ENCODE measurements at places on chromosomes 12 and 14.

- DNase-seq, result no peak
Measured at GRCh38 chr14:64253672-64254071, 40.5 kb downstream of the ESR2 start.

DNA sequence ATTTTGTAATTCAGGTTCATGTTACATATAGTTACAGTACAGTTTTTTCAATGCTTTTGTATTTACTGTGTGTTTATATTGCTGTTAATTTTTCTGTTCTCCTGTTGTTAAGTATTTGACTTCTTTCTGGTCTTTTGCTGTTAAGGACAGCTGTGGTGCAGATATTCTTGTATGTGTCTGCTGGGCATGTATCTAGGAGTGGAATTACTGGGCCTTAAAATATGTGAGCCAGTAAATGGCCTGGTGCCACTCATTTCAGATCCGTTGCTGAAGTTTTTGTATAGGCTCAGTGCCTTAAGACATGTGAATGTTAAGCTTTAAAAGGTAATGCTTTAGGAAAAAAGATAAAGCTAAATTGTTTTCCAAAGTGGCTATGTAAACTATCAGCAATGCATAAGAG lies 87.3 kb downstream of the TTLL5 start:
- DNase-seq, result no peak

DNA sequence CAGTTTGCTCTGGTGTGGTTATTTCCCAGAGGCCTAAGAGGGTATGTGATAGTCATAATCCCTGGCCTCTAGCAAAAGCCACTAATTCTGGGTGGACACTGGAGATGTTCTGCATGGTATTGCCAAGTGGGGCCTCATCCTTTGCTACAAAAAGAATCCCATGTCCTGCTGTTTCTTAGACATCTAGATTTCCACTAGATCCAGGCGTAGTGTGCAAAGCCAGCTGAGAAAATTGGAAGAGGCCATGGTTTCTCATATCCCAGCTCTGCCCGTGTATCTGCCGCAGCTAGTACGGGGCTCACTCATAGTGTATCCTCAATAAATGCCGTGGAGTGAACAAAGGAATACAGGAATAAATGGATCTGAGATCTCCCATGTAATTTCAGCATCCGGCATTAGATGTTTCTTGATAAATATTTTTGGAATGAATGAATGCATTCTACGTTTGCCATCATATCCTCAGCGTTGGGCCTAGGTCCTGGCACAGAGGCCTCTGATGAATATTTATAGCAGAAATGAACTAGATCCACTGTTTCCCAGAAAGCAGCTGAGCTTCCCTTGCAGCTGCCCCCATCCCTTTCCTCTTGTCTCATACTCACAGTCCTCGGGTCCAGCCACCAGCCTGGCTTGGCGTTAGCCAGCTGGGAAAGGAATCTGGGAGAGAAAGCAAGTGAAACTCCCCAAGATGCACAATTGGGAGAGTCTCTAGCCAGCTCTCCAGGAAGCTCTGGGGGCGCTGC lies 76.3 kb upstream of the NOS1 start:
- peak; percentile 81 for DNase-seq

- DNase-seq, result no peak
Measured at GRCh38 chr14:105166571-105167302, 1.8 kb downstream of the JAG2 start.

DNA sequence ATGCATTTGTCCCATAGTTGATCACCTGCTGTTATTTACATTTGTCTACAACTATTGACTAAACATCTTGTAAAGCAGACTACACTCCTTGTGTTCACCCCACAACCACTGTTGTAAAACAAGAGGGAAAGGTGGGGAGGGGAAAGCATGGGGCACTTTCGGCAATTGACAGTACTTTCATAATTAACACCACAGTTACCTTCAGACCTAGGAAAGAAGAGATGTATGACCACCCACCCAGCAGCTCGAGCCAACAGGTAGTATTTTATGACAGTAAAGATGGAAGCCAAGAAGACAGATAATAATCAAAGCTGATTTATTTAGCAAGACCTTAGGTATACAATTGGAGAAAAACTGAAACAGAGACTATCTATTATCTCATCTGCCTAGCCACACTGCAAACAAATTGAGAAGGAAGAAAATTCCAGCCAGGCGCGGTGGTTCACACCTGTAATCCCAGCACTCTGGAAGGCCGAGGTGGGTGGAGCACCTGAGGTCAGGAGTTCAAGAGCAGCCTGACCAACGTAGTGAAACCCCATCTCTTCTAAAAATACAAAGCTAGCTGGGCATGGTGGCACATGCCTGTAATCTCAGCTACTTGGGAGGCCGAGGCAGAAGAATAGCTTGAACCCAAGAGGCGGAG lies 11.2 kb downstream of the HECTD4 start:
- DNase-seq, result no peak

GRCh38 chr12:131141514-131141913 lies 187.8 kb downstream of the ADGRD1 start:
- DNase-seq, result no peak

DNA sequence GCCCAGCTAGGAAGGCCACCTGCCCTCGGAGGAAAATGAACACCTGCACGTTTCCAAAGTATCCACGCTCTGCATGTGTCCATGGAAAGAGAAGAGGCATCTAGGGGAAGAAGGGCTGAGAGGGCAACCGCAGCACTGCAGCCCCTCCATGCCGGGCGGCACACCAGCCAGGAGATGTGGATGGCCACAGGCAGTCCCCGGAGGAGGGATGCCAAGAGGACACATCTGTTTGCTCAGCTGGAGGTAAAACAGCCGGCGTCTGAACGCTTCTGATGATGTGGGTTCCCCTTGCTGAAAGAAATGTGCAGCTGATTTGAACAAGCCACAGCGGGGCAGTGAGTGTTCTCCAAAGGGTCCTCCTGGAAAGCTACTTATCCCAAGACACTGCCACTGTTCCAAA lies 34.0 kb downstream of the CHGA start:
- DNase-seq, result no peak

DNA sequence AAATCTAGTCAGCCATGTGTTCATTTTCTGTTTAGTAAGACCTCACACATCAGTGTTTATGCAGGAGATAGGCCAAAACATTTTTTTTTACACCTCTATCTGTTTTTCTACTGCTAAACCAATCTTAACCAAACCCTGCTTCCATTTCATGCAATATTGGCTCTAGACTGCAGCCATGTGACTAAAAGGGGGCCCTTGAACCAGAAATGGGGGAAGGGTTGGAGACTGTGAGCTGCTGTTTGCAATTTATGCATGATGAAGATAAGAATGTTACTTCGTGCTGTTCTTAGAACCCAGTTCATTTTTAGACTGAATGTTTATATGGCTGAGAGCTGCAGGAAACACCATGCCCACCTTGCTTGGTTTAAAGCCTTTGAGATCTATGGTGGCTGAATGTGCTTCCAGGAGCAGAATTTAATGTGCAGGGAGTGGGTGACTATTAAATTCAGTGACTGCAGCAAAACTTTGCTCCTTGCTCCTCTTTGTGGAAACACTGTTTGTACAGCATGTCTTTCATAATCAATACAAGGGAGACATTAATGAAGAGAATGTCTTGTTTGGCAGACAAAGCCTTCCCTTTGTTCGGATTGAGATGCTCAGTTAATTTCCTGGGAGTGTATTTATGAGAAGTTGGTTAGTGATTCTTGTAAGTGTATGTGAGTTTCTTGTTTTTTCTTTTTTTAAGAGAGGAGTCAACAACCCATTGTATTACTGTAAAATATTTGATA lies 53.6 kb downstream of the CHST11 start:
- DNase-seq, result no peak

DNA sequence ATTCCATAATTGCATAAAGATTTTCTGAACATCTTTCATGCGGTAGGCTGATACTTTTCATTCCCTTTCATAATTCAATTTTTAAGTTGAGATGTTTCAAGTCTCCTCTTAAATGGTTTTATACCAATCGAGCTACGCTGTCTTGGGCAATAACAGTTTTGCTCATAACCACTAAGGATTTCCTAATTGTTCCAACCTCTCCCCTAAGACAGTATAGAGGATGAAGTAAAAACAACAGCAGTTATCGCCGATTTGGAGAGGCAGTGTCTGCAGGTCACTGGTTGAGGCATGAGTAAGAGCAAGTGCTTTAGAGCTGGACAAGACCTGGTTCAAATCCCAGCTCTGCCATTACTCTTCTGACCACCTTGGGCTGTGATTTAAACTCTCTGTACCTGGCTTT lies 6.9 kb upstream of the MED13L start:
- DNase-seq, result no peak

- DNase-seq, result no peak
Measured at GRCh38 chr12:14454098-14454907, 88.8 kb downstream of the ATF7IP start.

GRCh38 chr14:89543425-89543790 lies 126.4 kb upstream of the FOXN3 start:
- peak; percentile 33 for DNase-seq

DNA sequence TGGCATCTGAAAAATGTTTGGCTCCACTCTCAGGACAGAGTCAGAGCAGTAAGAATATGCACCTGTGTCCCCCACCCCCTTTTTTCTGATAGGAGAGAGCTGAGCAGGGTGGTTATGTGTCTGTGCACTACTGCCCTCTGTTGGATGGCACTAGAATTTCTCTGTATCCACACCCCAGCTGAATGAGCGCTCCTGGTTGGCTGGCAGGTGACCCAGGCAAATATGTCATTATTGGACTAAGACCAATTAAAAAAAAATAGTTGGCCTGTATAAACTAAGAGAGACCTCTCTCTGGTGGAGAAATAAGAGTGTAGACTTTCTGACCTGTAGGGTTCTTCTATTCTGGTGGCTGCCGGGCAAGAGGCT lies 107.0 kb downstream of the PTCSC3 start:
- DNase-seq, result peak; percentile 39

GRCh38 chr12:95882080-95882479 lies 23.3 kb downstream of the SNRPF start:
- DNase-seq, result no peak

DNA sequence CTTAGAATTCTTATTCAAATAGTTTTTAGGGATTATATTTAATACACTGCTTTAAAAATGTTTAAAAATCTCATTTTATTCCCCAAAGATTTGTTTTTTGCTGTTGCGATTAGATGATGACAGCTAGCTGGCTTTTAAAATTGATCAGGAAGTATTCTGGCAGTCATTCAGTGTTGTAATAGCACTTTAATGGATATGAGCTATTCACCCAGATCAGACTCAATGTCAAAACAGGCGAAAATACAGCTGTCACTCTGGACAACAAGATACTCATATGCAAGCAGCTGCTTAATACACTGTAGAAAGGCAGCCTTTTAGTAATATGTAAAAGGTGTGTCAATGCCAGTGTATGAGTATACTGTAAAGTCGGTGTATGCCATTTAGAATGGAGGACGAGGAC lies 91.7 kb downstream of the NPAS3 start:
- DNase-seq, result no peak

GRCh38 chr14:75860561-75861160 lies 121.1 kb downstream of the TGFB3 start:
- no peak for DNase-seq

DNA sequence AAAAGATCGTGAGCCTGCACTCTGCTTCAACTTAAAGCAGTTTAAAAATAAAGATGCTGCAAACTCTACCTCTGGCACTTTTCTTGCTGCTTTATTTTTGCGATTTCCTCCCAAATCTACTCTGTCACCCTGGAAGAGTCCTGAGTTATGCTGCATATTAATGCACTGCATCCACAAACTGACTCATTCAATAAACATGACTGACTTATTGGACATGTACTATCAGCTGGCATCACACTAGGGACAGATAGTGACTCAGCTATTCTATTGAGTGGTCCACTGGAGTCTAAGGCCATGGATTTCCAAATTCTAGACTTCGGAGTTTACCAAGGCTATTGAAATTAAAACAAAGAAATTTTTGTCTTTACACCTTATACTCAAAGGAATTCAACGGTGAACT lies 90.7 kb upstream of the PTPRR start:
- no peak for DNase-seq

DNA sequence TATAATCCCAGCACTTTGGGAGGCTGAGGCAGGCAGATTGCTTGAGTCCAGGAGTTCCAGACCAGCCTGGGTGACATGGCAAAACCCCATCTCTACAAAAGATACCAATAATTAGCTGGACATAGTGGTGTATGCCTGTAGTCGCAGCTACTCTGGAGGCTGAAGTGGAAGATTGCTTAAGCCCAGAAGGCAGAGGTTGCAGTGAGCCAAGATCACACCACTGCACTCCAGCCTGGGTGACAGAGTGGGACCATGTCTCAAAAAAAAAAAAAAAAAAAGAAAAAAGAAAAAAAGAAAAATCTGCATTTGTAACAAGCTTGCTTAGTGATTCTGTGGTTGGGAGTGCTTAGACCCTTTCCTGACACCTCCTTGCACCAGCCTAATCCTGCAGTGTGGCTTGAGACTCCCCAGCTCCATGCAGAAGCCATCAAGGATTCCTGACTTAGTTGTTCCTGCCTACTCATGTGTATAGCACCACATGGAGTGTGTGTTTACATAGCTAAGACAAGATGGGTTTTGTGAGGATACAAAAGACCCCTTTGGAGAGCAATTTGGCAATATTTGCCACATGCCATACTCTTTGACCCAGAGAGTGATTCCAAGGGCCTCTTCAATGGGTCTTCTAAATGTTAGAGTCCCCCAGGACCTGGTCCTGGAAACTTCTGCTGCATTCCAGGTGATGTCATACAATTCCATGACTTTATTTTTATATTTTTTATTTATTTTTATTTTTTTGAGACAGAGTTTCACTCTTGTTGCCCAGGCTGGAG lies 5.1 kb upstream of the TMED10 start:
- no peak for DNase-seq

- DNase-seq, result no peak
Measured at GRCh38 chr14:60720962-60721325, 3.2 kb downstream of the SIX4 start.

- no peak for DNase-seq
Measured at GRCh38 chr14:65103150-65103760, 938 bp upstream of the MAX start.

DNA sequence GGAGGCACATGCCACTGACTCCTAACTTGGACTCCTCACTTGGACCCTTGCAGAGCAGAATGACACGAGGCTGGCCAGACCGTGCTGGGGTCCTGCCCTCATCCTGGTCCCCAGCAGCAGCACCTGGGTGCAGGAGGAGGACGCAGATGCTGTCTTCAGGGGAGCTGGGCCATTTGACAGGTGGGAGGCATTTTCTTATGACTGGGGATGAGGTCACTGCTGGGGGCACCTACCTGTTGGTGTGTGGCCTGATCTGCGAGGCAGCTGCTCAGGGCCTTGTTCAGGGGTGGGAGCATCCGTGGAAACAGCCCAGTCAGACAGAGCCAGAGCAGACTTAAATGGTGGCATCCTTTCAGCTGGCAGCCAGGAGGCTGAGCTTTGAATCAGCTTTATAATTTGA lies 57.3 kb downstream of the CACNA1C start:
- DNase-seq, result no peak

DNA sequence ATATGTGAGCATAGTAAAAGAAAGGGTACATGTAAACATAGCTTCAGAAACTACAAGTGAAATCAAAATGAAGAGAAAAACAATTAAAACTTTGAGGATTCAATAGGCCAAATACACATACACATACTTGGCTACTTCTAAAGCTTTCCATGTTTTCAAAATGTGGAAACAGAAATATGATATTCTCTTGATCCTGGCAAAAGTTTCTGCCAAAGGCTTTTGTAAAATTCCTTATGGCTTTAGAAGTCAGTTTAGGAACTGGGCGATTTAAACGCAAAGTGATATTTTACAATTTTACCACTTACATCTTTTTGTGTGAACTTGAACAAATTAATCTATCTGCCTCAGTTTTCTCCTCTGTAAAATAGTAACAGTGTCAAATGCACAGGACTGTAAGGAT lies 756.4 kb downstream of the C12orf50 start:
- DNase-seq, result no peak

All from dorsolateral prefrontal cortex (tissue), 122 donors.